Left renal cortex interstitium (tissue), 4 donors: ENCODE measurements at places on chromosomes 1 and 21. TPM values are rescaled to one million over a fixed set of nuclear protein-coding genes. Genes with fewer than 3 reads are reported as not detected.
A peak's percentile ranks its signal among the peaks of the same experiment; 100 is the strongest.

DNA sequence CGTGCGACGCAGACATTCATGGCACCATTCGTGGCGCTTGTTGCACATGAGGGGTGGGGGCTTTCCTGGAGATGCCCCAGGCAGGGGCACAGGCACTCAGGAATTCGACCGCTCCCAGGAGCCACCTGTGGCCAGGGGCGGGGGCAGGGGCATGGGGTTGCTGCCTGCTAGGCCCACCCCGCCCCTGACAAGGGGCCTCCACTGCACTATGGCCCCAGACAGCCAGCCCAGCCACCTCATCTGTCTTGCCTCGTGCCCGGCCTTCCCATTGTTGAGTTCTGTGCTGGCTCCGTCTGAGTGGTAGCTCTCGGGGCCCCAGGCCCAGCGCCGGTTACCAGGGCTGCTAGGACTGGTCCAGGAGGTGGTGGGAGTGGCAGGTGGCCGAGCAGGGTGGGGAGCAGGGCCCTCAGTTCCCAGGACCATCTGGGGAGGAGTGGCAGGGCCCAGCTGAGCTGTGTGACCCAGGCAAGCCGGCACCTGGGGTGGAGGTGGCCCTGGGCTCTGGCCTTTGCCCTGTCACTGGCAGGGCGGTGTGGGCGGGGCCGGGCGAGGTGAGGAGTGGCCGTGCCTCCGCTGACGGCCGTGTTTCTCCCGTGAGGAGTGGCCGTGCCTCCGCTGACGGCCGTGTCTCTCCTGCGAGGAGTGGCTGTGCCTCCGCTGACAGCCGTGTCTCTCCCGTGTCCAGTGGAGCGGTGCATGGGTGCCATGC lies 1.9 kb downstream of the PLCH2 start:
- DNase-seq = no peak

TNFSF4 gene
- 2.0 TPM for polyA plus RNA-seq

DNA sequence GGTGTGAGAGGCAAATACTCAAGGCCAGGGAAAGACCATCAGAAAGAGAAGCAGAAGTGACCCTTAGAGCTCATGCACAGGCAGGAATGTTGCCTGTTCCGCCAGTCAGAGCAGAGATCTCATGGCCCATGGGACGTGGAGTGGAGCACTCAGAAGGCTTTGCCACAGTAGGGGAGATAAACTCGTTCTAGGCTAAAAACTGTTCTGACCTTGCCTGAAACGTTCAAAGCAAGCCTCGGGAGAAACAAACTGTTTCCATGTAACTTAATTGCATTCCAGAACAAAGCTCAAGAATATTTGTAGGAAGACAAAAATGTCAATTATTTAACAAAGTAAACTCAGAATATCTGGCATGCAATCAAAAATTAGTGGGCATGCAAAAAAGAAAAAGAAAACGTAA lies 20.7 kb upstream of the SLC19A1 start:
- DNase-seq = no peak

ARHGEF16 gene
- 24.2 TPM for polyA plus RNA-seq

GRCh38 chr1:51346086-51346942 lies 16.0 kb upstream of the TTC39A start:
- DNase-seq = no peak

- no peak for DNase-seq
Observed at GRCh38 chr1:151539321-151540020, 638 bp upstream of the TUFT1 start.

DNA sequence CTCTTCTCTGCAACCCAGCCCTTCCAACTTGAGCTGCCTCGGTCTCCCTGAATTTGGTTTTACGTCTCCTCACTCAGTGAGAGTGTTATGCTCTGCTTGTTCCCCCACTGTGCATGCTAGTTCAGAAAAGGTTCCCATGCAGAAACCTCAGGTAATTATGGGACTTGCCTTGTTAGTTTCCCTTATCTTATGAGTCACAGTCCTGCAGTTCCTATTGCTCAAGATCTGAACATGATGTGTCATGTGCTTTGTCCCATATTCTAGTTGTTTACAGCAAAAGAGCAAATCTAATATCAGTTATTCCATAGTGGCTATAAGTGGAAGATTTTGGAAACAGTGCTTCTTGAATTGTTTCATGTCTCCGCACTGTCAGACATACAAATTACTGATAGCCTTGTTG lies 74.4 kb downstream of the DUSP10 start:
- no peak for DNase-seq

GRCh38 chr1:71676979-71677925 lies 596.4 kb upstream of the ZRANB2 start:
- peak; percentile 37 for DNase-seq

LMX1A gene
- not detected for polyA plus RNA-seq

GRCh38 chr1:58438468-58438867 lies 108.1 kb downstream of the OMA1 start:
- DNase-seq = no peak

SPRR2B gene
- not detected for polyA plus RNA-seq

DNA sequence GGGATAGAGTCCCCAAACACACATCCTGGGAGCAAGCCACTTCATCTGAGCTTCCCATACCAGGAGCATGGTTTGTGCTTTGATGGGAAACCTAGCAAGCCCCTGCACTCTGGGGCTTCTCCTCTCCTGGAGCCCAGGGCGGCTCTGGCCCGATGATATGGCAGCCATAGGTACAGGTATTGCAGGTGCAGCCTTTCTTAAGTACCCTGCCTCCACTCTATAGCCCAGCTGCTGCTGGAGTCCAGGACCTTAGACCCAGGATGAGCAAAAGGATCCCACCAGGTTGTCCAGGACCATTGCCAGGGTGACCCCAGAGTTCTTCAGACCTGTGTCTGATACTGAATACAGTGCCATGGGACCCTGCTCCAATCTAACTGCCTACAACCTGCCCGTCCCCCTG lies 4.2 kb downstream of the C1orf226 start:
- DNase-seq = no peak

PLPPR5 gene
- polyA plus RNA-seq = 1.4 TPM

GRCh38 chr1:65894738-65895605 lies 102.3 kb downstream of the PDE4B start:
- no peak for DNase-seq

CRP gene
- not detected for polyA plus RNA-seq

DNA sequence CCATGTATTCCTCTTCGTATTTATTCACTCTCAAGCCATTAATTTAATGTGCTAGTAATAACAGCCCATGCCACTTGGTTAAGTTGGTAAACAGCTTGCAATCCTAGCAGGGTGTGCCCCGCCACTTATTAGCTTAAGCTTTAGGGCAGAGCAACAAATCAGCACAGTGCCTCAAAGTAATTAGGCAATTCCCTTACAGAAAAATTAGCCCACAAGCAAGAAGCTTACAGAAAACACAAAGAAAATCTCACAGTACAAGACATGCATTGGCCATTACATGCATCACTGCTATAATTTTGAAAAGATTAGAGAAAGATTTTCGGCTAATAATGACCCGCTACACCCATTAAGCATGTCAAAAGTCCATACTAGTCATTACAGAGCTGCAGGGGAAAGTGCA lies 47.6 kb downstream of the TGFB2 start:
- DNase-seq = no peak

GRCh38 chr1:20660847-20661206 lies 342 bp downstream of the DDOST start:
- DNase-seq = no peak

GRCh38 chr1:41272601-41273000 lies 30.5 kb upstream of the SCMH1 start:
- no peak for DNase-seq

GRCh38 chr1:160844447-160845232 lies 18.0 kb downstream of the CD244 start:
- no peak for DNase-seq

DNA sequence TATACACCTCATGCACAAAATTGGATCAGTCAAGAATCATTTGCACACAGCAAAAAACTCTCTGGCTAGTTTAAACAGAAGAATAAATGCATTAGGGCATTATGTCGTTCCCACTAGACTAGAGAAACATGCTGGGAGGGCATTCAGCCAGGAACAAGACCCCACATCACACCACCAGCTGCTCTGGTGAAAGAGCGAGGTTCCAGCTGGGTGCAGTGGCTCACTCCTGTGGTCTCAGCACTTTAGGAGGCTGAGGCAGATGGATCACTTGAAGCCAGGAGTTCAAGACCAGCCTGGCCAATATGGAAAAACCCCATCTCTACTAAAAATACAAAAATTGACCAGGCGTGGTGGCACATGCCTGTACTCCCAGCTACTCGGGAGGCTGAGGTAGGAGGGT lies 52.1 kb upstream of the BACE2 start:
- DNase-seq = no peak

DNA sequence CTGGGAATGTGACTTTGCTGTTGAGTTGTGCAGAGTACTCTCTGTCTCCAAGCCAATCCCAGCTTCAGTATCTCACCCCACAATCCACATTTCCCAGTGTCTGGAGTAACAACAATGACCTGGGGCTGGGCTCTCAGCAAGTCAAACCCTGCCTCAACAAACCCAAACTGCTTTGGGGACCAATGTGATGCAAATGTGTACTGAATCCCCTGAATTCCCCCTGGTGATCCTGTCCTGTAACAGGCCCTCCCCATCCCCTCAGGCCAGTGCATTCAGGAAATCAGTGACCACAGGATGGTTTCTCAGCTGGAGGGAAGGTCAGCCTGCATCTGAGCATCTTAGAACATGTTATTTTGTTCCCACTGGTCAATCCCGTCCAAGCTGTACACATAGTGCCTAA lies 36.7 kb upstream of the HAO2 start:
- no peak for DNase-seq

UMODL1 gene
- not detected for polyA plus RNA-seq

DNA sequence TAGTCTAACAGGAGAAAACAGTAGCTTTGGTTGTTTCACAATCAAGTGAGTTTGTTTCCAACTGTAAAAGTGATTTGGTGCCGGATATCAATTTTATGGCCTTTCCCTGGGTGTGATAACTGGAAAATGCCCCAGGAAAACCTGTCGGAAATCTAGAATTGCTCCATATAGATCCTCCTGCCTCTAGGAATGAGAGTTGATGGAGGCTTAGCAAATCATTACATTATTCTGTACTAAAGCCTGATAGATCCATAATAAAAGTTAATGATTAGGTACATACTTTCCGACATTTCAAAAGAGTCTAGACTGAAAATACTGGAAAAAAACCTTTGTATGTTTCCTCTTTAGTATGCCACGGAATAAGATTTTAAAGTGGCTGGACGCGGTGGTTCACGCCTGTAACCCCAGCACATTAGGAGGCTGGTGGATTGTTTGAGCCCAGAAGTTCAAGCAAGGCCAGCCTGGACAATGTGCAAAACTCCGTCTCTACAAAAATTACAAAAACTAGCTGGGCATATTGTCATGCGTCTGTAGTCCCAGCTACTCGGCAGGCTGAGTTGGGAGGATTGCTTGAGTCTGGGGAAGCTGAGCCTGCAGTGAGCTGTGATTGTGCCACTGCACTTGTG lies 70.0 kb upstream of the SLC45A1 start:
- DNase-seq = no peak
